Endothelial cell of umbilical vein (primary cell): ENCODE measurements at places on chromosomes 6 and 20. TPM values are rescaled to one million over a fixed set of nuclear protein-coding genes. Genes with fewer than 3 reads are reported as not detected.

GRCh38 chr20:25044261-25044560 is 13.7 kb downstream of the ACSS1 start:
- H3K4me1 ChIP-seq: no peaks in the 10 kb centered on the region
- H3K27ac ChIP-seq: no peak overlapping the region
- no peak overlapping the region for H3K4me3 ChIP-seq

DNA sequence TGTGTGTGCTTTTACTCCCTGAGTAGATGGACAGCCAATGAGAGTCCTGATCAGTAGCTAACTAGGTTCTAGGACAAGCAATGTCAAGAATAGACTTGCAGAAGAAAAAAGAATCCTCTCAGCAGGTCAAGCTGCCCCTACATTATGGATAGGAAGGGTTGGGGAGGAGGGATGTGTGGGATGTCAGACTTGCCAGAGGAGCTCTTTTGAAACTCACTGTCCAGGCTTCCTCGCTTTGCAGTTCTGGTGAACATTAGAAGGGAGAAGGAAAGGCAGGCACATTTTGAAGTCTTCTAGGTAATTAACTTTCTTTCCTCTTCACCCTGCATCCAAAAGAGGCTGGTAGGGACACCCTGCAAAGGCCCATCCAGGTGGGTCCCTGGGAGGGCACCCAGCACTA is 48.7 kb downstream of the SYNE1 start:
- no peaks in the 10 kb centered on the region for H3K4me1 ChIP-seq
- H3K4me3 ChIP-seq: no peak overlapping the region
- no peaks in the 10 kb centered on the region for H3K27me3 ChIP-seq
- no peak for DNase-seq
- H3K36me3 ChIP-seq: no peaks in the 10 kb centered on the region

LY6G6C gene
- total RNA-seq: 0.35 TPM in 1 of 2 replicates, not detected in the other

TSPO2 gene
- not detected in 2 replicates for total RNA-seq

CCDC28A gene
- total RNA-seq: 10.5 and 12.8 TPM in 2 replicates
